ENCODE measurements at places on chromosomes 3 and 15.
A peak's percentile ranks its signal among the peaks of the same experiment; 100 is the strongest.

DNA sequence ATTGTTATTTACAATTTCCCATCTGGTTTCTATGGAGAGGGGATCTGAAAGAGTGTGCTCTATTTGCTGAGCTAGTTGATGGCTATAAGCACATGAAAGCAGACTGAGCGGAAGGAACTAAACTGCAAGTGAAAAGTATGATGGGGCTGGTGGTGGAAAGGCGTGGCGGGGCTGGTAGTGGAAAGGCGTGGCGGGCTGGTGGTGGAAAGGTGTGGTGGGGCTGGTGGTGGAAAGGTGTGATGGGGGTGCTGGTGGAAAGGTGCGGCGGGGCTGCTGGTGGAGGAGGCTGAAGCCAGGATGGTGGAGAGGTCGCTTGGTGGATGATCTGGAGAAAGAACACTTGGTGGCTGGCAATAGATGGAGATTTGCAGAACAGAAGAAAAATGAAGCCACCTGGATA, 136.7 kb downstream of the FMN1 start:
- no peak for DNase-seq

DNA sequence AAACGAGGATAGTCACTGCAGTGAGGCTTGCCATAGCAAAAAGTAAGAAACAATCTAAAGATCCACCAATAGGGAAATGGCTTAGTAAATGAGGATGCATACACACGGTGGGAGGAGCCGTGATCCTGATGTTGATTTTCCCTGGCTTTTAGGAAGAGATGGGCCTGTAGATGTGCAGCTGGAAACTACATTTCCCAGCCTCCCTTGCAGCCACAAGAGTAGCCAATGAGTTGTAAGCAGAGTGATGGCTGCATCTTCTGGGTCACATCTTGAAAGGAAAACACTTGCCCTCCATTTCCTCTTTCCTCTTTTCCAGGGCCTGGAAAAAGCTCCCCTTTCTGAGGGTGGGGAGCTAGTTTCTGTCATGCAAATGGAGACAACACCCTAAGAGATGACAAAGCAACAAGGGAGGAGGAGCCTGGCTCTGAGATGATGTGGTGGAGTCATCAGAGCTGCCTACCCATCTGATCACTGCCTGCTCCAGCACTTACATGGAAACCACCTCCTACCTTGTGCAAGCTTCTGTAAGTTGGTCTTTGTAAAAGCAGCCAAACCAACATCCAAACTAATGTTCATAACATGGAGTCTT, 139.1 kb downstream of the TLE3 start:
- DNase-seq = no peak

DNA sequence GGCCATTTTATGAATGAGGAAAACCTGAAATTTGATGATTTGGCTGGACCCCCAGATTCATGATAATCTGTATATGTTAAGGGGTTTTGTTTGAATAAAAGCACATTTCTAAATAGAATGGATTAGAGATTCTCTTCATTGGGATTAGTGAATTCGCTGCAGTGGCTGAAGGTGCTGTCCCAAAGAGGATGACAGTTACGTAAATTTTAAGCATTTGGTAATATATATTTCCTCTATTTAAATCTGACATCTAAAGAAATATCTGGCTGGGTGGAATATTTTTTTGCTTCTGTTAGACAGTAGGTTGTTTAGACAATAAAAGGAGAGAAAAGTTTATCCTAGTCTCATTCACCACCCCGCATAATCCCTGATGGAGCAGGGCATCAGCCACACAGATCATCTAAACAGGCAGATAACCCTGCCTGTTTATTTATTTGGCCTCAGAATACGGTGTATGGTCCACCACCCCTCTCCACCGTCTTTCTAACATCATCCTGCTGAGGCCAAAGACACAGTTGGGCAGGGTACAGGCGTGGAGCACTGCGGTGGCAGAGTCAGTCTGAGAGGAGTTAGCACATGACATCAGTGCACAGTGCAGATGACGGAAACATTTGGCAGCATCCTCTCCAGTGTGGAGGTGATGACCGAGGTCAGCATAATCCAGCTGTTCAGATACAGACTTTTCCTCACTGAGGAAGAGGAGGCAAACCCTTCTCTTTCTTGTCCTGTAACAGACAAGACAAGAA, 20.4 kb upstream of the NFKBIZ start:
- no peak for DNase-seq

DNA sequence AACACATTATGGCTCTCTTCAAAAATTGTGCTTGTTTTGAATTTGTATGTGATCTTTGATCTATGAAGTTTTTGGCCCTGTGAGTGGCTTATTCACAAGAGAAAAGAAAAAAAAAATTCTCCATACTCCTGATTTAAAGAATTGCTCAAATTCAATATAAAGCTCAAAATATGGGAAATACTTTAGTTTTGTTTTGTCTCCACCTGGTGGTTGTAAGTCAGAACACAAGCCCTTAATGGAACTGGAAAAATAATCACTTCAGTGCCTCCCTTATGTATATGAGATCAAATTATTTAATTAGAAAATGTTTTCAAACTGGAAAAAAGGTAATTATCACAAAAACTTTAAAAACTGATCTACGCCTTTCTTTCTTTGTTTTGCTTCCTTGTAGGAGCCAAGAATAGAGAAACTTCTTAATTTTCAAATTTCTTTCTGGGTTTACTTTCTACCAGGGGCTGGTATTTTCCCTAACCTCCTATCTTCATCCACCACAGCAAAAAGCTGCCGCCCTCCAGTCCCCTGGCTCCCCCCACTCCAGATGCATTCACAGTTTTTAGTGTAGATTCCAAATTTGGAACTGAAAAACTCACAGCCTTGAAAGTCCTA, 50.6 kb downstream of the SERP1 start:
- DNase-seq = no peak

DNA sequence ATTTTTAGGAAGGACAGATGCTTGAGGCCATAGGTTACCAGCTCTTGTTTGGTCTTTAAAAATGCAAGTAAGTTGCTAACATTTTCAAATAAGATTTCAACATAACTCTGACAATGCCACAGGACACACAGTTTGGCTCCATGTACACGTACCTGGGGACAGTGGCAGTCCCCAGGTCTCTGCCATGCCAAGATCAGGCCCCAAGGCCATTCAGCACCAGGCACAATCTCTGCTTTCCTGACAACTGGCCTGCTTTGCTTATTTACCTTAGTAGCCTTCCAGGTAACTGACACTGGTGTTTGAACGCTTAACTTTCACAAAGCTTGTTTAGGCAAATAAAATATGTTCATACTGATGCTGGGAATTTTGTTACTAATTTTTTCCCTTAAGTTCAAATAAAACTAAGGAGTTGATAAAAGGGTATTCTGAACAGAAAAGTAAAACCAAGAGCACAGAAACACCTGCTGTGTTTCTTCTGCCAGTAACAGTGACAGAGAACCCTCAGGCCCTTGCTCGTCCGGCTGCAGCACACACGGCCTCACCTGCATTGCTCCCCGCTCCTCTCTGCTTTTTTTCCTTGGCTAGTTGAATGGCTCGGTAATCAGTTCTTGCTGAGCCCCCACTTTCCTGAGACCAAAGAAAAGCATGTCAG, 16.5 kb downstream of the ZXDC start:
- DNase-seq = no peak

DNA sequence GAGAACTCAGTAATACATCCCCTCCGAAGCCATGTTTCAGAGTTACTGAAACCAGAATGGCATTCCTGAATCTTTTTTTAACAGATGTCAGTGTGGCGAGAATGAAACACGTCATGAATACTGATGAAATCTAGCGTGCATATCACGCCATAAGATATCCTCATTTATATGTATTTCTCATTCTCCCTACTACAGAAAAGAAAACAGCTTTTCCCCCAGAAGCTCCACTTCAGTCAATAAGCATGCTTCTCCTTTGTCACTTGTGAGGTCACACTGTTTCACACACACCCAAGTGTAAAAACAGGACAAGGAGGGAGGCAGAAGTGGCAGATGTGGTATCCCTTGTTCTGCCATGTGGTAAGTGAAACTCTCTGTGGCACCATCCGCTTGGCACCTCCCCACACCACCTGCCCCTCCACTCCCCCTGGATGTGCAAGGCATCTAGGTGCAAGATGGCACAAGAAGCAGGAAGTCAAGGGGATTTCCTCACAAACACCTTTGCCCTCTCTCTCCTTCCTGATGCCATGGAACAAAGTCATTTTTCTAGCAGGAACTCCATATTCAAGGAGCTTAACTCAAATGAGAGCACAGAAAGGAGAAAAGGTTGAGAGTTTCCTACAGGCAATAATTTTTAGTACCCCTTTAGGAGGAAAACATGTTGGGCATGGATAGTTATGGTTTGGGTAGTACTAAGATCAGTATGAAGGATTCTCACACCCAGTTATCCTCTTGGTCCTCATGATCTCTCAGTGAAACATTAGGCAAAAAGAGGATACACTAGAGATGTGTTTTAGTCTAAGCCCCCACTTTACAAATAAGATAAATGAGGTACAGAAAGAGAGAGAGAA, 47.5 kb upstream of the FRMD4B start:
- no peak for DNase-seq

GRCh38 chr15:77418966-77419835, 703 bp downstream of the PEAK1 start:
- peak; percentile 28 for DNase-seq

DNA sequence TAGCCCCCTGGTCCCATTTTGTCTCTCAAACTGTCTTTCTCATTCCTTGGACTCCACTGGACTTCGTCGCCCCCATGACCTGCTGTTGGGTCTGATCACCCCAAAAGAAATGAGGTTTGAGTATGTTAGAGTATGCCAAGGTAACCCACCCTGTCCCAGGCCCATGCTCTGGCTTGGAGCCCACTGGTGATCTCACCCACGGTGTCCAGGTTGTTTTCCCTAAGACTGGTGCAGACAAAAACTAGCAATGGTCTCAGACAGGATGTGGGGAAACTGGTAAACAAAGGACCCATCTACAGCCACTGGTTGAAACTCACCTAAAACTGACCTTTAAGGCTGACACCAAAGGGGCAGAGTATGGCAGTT, 38.9 kb downstream of the EFCAB12 start:
- no peak for DNase-seq

- no peak for DNase-seq
Observed at GRCh38 chr15:85723960-85724945, 70.5 kb downstream of the KLHL25 start.

- peak; percentile 13 for DNase-seq
Observed at GRCh38 chr15:100438570-100438969, 90.2 kb downstream of the CERS3 start.

GRCh38 chr15:31086344-31086743, 15.2 kb downstream of the TRPM1 start:
- DNase-seq = no peak

DNA sequence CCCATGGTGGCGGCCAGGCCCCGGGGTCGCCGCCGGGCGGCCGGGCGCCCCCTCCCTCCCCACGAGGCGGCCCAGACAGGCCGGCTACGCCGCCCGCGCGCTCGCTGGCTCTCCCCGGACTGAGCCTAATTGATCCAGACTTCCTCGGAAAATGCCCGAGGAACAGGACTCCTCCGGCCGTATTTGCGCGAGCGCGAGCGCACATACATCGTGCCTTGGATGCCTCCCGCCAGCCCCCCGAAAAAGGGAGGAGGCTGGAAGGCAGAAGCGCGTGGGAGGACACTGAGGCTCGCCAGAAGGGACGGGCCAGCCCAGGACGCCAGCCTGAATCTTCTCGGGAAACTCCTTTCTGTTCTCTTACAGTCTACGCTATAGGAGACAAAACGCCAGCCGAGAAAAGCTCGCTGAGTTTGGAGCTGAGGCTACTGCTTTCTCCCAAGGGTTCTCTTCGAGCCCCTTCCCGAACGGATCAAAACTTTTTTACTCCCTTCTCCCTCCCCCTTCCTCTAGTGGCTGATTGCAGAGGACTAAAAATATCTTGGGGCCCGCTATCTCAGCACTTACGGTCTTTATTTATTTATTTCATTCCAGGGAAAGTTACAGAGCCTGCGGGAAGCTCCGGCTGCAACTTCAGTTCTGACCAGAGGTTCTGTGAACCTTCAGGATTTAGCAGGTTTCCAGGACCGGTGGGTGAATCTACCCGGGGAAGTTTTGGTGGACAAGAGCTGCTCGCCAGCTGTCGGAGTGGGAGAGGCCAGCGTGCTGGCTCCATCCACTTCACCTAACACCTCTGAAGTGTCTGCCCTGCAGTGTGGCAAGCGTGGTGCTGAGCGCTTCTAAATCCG, at the start of gene PDZRN3:
Gene PDZRN3 (minus strand): TSS at position 121 of the 845 bp plus-strand sequence.
- no peak for DNase-seq

- DNase-seq = no peak
Observed at GRCh38 chr3:104388619-104389018, 978.1 kb upstream of the ALCAM start.

- no peak for DNase-seq
Observed at GRCh38 chr3:43213631-43214030, 72.7 kb upstream of the SNRK start.

DNA sequence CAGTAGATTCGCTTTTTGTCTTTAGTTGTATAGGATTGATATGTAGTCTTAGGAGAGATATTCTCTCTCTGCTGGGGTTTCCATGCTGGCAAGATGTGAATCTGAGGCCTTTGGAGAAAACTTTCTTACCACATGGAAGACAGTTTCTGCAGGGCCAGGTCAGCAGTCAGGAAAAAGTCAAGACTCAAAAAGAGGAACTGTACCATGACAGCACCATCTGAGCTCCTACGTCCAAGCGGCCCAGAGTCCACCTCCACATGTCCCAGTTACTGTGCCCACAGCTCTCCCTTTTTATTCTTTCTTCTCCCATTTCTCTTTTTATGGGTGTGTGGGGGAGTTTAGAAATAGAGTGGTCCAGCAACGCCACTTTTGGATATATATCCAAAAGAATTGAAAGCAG, 172.0 kb downstream of the MTHFS start:
- no peak for DNase-seq

DNA sequence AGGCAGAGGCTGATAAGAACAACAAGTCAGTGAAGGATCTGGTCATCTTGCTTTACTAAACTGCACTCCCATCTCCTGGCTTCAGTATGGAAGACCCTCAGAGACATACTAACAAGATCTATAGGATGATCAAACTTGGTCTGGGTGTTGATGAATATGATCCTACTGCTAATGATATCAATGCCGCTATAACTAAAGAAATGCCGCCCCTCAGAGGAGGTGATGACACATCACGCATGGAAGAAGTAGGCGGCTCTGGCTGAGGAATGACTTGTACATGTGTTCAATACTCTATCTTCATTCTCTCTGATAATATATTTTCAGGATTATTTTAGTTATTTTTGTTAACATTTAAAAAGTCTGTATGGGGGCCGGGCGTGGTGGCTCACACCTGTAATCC, 17.5 kb upstream of the EIF2B5 start:
- DNase-seq = no peak

DNA sequence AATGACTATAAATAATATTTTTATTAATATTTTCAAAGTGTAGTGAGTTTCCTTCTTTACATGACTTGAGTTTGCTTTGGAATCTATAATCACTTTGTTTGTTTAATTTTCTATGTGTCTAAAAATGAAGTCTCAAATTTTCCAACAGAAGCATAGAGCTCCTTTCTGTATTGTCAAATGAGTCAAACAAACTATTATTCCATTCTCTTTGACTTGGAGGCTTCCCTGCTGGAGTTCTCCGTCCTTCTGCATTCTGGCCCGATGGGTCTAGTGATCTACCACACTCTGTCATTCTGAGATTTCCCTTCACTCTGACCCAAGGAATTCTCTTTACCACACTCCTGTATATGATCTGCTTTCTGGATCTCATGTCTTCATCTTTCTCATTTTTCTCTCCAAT, 30.1 kb downstream of the POLR2M start:
- DNase-seq = no peak

Data from activated naive CD4-positive, alpha-beta T cell (primary cell).